ENCODE measurements at places on chromosomes 6 and 20.
A peak's percentile ranks its signal among the peaks of the same experiment; 100 is the strongest.

DNA sequence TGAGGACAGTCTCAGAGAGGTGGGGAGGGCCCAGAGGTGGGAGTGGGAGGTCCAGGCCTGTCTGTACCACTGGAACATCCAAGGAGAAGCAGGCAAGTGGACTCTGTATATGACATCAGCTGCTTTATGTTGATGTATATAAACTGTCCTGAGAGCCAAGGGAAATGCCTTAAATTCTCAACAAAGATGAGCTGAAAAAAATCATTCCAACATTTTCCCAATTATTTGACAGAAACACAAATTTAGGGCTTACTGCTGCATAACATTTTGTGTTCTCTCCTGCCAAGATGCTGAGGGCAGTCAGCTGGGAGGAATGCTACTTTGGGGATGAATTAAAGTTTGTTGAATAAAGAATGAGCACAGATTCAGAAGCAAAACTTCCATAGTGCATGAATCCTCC lies 52.8 kb downstream of the FOXC1 start:
- DNase-seq: no peak

GRCh38 chr6:24929242-24929641 lies 6.5 kb downstream of the RIPOR2 start:
- no peak for DNase-seq

- peak; percentile 64 for DNase-seq
These were observed 8.1 kb downstream of the SCRT2 start for GRCh38 chr20:667351-668034.

DNA sequence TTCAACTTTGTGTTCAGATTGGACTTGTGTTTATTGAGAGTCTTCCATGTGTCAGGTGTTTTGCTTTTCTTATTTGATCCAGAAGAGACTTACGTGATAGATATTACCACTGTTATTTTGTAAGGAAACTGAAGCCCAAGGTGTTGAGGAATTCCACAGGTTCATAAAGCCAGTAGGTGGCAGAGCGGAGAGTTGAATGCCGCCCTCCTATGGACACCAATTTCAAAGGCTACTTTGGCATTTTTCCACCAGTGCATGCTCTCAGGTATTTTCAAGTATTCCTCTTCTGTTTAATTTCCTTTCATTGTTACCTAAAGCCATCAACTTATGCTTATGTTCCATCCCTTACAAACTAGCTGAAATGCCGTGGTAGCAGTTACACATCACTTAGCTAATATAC lies 14.0 kb upstream of the COL10A1 start:
- DNase-seq: no peak

DNA sequence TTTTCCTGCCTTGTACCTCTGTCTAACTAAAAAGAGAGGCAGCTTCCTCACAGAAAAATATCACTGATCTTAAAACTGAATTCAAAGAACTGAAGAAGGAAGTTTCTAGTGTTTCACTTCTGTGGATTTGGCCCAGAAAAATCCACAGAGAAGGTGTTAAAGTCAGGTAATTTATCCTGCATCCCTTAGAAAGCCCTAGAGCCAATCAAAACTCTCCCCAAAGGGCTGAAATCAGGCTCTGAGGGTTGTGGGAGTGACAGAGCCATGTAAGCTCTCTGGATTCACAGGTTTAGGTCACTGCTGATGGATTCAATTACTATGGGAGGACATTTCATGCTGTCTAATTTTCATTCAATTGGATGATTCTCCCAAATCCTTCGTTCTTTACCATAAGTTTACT lies 152.3 kb downstream of the OR2B2 start:
- DNase-seq: no peak

DNA sequence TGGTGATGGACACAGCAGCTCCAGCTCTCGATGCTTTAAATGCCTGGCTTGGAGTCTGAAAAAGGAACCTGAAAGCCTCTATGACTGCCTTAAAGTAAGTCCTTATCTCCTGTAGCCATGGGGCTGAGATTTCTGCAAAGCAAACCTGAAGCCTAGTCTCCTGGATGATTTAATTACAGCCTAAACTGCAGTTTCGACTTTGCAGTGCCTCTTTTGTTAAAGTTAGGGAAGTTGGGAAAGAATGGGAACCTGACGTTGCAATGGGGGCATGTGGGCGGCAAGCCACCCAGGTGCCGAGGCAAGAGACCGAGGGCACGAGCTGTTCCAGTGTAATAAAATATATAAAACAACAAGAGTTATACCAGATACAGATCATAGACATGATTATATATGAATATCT lies 11.7 kb upstream of the TCFL5 start:
- DNase-seq: no peak

DNA sequence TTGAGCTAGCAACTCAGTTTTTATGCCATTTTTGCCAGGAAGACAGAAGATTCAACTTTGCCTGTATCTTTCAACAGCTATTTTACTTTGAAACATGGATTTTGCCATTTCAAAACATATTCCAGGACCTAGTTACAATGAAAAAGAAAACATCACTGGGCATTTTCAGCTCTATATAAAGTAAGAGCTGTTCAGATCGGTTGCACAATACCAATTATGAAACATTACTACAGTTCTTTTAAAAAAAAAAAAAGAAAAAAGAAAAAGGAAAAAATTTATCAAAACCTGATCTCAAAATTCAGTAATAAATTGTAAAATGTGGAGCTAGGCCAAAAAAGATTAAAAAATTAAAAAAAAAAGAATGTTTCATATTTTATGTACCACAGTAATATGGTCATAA lies 15.6 kb downstream of the BCLAF1 start:
- DNase-seq: no peak

DNA sequence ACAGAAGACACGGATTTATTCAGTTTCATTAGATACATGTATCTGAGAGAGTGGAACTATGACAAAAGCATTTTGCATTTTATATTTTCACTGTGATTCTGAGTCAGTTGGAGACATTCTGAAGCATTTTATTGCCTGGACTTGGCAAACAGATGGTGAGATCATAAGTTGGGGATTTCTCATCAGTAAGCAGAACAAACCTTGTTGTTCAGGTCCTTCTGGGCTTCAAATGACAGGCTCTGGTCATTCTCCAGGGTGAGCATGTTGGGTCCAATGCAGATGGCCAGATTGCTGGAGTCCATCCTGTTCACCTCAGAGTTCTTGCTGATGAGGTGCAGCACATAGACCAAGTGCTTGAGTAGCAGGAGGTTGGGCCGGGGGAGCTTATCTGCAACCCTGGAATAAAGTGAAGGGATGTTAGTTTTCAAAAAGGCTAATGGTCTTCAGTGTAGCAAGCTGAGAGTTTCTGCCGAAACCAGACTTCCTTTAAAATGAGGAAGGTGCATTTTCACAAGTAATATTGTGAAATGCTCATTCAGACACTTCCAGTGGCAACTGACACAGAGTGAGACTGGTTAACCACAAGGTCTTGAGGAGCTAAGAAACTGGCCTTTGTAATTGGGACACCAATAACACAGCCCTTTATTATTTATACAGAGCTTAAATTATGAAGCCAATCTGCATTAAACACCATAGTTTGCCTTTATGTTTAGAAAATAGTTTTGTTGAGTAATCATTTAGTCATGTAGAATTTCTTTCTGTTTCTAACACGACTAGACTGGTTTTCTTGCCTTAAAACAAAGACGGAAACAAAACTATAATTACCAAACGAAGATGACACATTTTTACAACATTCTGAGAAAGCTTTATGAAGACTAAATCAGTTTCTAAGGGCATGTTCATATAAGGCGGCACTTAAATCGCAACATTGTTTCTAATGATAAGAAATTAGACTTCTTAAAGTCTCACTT lies 5.6 kb downstream of the TAGAP start:
- no peak for DNase-seq

- DNase-seq: peak; percentile 77
These were observed at the start of gene ENPP1 for GRCh38 chr6:131807644-131808459. Gene ENPP1, plus strand, starts transcription at chr6:131808020. Its CDS starts 16 bp downstream, at chr6:131808036.

- DNase-seq: no peak
These were observed 17.1 kb downstream of the FOXF2 start for GRCh38 chr6:1406306-1407072.

GRCh38 chr6:38973178-38974057 lies 75.2 kb upstream of the GLP1R start:
- no peak for DNase-seq

DNA sequence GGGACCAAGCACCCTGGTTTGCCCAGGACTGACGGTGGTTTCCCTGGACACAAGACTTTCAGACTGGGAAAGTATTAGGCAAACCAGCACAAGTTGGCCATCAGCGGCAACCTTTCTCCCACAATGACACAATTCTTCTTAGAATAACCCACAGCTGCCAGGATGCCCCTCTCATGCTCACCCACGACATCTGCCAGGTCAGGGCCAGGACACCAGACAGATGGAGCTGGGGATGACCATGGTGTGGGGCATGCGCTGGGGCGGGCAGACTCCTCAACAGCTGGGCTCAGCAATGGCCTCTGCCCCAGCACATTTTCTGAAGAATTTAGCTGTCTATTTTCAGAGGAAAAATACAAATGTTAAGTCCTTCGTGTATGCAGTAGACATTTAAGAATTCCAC lies 226.4 kb downstream of the FNDC1 start:
- no peak for DNase-seq

DNA sequence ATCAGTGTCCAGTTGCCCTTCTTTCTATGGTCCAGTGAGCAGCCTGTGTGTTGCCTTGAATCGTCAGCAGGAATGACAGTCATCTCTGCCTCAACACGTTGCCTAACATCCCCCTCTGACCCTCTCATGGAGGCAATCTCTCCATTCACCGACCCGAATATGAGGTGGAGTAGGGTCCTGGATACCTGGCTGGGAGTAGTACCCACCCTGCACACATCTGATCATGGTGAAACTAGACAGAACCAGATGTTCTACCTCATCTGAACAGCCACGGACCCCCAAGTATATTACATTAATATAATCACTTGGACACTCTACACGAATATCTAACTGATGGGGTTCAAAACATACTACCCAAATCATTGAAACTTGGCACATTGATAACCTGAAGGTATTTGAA lies 77.0 kb upstream of the COL21A1 start:
- DNase-seq: no peak

DNA sequence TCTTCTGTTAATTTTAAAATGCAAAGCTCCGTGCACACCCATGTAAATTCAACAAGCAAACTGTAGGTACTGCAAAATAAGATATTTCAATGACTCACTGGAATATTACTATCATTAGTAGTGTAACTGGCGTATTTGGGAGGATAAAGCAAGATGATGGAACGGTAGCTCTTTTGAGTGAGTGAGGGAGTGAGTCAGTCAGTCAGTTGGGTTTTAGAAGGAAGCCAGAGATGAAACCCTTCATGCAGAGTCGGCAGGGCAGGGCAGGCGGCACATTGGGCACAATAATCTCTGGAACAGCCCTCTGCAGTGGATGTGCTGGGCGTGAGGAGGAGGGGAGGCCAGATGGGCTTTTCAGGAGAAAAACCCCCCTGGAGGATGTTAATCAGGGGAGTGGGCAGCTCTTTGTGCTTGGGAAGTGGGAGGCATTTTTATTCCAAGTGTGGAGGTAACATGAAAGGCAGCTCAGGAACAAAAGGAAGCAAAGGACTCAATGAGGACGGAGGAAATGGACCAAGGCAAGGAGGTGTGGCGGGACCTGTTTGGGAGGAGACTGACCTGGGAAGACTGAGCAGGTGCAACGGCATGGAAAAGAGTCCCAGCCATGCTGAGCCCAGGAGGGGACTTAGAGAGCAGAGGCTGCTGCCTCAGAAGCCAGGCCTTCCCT lies 171.2 kb downstream of the ZDHHC14 start:
- no peak for DNase-seq

DNA sequence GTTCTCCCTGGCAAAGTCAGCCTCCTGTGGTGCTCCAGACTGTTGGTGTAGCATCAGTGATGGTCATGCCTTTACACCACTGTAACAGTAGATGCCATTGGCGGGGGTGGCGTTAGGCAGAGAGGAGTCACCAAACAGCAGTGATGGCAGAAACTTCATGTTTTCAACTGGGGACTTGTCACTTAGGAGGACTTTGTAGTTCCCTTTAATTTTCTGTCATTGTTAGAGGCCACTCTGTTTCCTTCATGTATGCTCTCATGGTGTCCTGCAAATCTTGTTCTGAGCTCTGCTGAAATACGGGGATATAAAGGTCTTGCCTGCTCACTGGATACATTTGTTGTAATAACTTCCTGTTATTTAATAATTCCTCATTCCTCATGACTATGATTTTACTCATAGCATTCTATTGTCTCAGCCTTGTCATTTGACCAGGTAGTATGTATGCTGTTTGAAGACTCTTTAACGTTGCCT lies 4.6 kb downstream of the MAP3K4 start:
- DNase-seq: no peak

- no peak for DNase-seq
These were observed 143.4 kb upstream of the MYLIP start for GRCh38 chr6:15985379-15985959.

DNA sequence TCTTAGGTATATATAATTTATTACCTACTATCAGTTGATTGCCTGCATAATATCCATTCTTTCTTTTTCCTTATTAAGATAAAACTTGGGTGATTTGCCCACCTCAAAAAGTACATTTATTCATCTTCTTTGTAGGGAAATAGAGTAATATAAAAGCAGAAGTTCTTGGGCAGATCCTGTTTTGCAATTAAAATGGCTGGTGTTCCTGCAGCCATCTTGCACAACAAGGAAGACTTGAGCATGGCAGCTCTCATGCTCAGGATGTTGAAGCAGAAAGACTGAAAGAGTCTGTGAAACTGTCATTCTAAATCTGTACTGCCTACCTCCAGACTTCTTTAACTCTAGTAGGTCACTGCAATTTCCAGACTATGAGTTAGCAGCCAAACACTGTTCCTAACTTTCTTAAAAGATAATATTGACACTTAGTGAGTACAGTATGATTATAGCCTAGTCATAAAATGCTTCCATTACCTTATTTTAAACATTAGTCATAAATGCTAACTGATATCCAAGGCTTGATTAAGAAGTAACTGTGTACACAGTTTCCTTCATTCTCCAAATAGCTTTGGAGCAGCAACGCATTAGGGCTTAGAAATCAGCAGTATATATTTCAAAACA lies 24.6 kb upstream of the HTR1B start:
- DNase-seq: no peak

GRCh38 chr6:85644279-85644762 lies 1.6 kb upstream of the SYNCRIP start:
- DNase-seq: no peak

DNA sequence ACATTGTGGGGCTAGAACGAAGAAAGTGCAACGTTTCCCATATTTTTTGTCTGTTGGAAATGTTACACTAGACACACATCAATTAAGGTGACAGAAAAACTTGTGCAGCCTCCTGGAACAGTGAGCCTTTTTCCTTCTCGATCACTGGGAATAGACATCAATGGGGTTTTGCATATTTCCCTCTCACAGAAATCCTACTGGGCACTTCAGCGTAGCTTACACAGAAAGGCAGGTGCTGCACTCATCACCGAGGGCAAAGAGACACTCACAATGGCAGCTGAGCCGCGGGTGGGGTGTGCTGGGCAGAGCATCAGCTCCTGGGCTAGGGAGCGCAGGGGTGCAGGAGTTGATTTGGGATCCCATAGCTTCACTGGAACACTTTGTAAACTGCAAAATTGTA lies 64.5 kb downstream of the THBS2 start:
- no peak for DNase-seq

DNA sequence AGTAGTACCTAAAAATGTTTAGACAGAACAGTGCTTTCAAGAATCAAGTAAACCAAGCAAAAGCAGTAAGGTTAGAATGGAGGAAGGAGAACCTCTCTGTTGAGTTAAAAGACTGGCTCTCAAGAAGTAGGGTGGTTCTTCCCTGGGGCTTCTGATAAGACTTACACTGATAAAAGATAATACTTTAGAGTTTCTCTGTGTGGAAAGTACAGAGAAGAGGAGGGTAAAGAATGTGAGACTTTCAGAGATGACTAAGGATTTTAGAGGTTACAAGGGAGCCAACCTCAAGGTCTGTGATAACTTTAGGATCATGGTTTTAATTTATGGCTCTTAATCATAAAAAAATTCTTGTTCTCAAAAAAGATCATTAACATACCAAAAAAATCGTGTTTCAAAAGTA lies 30.9 kb upstream of the ALDH8A1 start:
- no peak for DNase-seq
